ENCODE measurements at places on chromosomes 1 and 21.

DNA sequence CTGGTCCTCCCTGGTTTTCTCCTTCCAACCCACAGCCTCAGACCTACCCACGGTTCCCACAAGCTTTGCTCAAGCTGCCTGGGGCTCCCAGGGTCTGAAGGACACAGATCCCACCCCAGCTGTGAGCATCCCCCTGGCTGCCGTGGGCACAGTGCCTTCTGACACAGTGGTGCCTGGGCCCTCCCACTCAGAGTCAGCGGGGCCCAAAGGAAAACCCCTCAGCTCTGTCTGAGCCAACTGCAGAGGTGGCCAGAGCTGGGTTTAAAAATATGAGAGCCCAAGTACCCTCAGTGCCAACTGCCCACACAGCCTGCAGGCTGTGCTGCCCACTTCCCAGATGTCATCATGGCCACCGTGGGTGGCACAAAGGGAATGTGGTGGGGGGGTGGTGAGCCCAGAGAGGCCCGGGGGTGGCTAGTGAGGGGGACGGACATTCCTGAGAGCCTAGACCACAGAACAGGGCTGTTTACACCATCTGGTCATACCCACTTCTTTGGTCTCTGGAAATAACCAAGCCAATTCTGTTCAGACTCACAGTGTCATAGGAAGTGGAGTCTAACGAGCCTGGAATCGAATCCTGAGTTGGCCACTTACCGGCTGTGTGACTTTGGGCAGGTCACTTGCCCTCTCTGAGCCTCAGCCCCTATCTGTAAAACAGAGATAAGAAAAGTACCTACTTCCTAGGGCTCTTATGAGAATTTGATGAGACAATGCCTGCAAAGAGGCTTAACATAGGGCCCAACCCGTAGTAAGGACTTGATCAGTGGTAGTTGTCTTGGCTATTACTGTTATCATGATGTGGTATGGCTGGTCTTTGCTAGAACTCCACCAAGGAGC is 85.5 kb downstream of the CAMK2N1 start:
- DNase-seq, result no peak

- no peak for DNase-seq
These were observed 14.0 kb upstream of the LORICRIN start for GRCh38 chr1:153245466-153245865.

DNA sequence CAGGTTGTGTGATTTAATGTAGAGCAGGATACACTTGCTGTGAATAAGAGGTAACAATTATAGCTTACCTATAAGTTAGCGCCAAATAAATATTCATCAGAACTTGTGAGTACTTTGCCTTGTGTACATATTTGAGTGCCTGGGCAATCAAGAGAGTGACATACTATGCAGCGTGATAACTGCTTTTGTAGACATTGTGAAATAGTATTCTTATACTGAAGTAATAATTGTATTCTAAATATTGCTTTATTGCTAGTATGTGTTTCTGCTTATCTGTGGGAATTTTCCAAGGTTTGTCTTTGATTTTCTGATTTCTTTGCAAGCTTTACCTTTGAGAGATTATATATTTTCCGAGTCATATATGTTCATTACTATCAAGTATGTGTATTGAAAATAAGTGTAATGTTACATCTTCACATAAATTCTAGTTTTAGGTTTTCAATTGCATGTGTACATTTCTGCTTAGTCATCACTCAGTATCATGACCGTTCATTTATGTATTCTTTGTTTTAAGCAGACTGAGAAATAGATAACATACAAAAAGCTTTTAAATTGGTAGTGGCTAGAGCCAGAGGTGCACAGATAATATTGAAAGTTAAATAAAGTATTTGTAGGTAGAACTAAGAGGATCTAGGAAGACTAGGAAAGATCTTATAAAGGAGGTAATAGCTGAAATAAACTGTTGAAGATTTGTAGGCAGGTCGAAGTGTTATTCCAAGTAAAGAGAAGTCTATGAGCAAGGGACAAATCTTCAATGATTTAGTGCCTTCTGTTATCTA is 19.5 kb downstream of the USP25 start:
- DNase-seq, result no peak

GRCh38 chr1:77433934-77434333 is 152.1 kb downstream of the AK5 start:
- no peak for DNase-seq

DNA sequence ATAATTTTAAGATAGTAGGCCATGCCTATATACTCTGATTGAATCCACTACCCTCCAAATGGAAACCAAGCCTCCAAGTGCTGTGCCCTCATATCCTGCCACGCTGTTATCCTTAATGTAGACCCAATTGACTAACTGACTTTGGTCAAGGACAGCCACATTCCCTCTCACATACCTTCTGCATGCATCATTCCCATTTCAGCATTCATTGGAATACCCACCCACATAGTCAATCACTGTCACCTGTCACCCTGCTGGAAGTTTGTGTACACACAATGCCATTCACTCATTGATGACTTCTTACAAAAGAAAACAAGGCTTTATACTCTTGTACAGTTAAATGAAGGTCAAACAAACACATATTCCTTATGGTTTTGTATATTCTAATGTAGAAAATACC is 221.1 kb upstream of the PBX1 start:
- DNase-seq, result no peak

- no peak for DNase-seq
These were observed 137.2 kb upstream of the ETS2 start for GRCh38 chr21:38668541-38668940.

DNA sequence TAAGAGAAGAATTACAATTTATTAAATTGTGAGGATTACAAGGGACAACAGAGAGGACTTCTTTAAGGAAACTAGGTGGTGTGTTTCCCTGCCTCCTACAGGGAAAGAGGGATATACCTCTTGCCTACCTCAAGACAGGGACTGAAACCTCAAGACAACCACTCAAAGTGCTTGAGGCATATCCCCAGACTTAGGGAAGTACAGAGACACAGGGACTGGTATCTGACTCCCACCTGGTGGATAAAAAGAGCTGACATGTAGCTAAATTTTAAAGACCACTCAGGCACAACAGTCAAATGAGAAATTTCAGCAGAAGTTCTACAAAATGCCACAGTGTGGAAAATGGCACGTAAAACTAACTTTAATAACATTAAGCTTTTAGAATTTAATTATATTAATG is 21.3 kb downstream of the DENND2C start:
- DNase-seq, result no peak

- no peak for DNase-seq
These were observed 8.5 kb downstream of the C1orf141 start for GRCh38 chr1:67126111-67126746.

GRCh38 chr1:52920791-52921291 is 699 bp downstream of the ECHDC2 start:
- peak; percentile 20 for DNase-seq

GRCh38 chr21:32994305-32994704 is 31.4 kb upstream of the OLIG2 start:
- no peak for DNase-seq

DNA sequence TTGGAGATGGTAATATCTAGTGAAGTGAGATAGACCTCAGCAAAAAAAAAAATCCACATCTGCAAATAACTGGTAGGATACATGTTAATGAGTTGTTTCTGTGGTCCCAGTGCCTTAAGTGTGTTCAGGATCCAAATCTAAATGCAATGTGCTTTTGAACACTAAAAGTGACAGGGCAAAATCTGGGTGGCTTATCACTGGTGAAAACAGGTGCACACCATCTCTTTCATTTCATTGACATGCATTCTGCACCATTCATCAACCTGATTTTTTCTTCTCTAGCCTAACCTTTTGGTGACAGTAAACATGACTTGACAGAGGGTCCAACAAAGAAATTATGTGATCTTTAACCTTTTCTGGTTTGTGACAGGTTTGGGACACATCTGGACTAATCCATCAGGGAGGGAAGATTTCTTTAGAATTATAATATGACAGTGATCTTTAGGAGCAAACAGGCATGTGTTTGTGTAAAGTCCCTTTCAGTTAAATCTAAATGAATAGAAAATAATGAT is 201.6 kb upstream of the NEGR1 start:
- DNase-seq, result no peak

GRCh38 chr1:205505076-205505729 is 734 bp downstream of the CDK18 start:
- DNase-seq, result no peak

- DNase-seq, result no peak
These were observed 132.0 kb upstream of the ZBTB40 start for GRCh38 chr1:22319608-22320007.

DNA sequence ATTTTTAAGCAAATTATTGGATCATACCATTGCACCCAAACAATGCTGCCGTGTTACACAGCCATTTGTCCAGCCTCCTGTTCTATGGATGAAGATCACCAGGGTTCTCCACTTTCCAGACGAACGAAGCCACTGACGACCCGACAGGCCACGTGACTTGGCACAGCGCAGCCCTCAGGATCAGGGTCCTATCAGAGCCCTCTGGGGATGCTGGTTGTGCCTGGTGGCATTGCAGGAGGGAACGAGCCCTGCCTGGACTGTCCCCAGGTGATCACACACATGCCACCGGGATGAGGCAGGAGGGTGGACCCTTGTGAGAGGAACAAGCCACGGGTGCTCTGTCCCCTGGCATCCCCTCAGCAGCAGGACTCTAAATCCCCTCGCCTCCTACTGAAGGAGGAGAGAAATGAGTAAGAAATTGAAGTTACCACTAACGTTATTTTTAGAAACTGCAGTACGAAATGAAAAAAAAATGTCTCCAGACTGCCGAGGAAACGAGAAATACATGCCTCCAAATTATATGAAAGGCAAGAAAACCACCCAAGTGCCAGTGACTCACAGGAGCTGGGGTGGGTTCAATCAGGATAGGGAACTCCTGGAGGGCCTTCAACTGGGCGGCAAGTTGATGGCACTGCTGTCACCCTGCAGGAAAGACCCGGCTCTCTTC is 58.7 kb upstream of the PDE9A start:
- no peak for DNase-seq

DNA sequence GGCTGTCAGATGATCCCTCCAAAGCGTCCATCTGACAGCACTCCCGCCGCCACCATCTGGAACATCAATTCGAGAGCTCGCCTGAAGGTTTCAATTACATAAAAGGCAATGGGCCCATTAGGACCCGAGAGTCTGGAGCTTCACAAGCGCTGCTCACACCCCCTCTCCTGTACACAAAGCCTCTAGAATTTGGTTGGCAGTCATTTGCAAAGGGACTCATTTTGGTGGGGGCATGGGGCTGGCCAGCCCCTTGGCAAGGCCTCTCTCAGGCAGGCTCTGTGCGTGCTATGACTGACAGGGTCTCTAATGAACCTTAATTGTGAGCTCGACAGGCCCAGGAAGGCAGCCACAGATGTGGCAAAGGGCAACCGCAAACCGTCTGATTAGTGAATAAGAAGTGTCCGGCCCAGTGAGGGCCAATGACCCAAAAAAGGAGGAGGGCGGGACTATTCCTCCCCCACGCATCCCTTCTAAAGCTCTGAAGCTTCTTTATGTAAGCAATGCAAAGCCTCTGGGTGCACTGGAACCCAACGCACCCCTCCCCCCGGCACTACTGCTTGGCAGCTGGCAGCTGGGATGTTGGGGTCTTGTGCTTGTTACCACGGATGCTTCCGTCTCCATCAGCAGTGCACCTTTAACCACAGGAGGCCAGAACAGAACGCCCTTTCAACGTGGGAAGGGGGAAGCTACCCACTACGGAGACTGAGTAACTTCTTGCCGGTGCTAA is 79.4 kb downstream of the CAPZB start:
- DNase-seq, result no peak
